ENCODE measurements at places on chromosomes 16 and 17.

GRCh38 chr17:69406941-69407340 lies 7.6 kb upstream of the MAP2K6 start:
- no peak for DNase-seq

GRCh38 chr17:42520540-42520951 lies 15.5 kb upstream of the NAGLU start:
- DNase-seq, result no peak

- no peak for DNase-seq
These were observed 247.8 kb downstream of the XYLT1 start for GRCh38 chr16:17222871-17223401.

GRCh38 chr16:78474762-78475161 lies 375.3 kb downstream of the WWOX start:
- DNase-seq, result no peak

DNA sequence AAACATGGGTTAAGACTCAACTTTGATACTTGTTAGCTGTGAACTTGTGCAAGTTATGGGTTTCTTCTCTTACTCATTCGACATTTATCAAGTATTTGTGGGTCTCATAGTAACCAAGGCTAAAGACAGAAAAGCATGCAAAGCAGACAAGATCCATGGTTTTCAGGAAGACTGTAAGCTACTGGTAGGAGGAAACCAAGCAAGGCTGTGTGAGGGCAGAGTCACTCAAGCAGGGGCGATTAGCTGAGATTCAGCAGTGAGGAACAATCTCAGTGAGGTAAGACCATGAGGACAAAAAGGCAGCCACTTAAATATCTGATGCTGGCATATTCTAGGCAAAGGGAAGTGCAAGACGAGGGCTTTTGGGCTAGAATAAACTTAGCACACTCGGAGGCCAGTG lies 29.5 kb downstream of the MBTD1 start:
- peak; percentile 41 for DNase-seq

DNA sequence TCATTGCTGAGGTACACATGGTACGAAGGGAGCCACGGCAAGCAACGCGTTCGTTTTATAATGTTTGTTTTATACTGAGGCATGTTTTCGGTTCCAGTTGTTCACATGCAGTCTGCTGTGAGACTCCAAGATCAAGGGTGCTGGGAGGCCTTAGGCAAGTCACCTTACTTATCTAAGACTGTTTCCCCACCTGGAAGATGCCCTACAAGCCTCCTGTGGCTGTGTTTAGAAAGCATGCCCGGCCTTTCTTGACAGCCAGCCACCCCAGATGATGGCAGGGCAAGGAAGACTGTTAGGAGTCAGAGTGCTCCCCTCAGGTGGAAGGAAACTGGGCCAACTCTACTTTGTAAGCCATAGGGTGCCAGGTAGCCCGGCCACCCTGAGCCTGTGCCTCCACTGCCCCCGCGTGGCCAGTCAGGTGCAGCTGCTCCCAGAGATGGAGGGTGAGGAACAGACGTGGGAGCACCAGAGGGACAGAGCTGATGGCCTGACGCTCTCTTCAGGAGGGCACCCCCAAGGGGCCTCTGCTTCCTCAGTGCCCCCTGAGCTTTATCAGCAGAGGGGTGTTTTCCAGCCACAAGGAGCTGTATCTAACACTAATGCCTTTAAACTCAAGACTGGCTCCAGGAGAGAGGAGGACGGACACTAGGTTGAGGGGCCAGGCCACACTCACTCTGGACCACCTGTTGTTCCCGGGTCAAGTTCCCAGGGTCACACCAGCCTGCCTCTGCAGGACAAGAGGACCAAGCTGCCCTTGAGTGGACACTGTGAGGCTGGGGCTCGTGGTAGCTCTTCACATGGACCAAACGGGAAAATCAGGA lies 5.4 kb downstream of the NAT9 start:
- DNase-seq, result no peak

GRCh38 chr17:53630115-53630514 lies 192.6 kb upstream of the KIF2B start:
- no peak for DNase-seq

GRCh38 chr17:49995055-49995738 lies at the start of gene DLX3:
DLX3 (minus strand) TSS chr17:49995224; CDS start chr17:49994998, 226 bp downstream.
- peak; percentile 27 for DNase-seq

DNA sequence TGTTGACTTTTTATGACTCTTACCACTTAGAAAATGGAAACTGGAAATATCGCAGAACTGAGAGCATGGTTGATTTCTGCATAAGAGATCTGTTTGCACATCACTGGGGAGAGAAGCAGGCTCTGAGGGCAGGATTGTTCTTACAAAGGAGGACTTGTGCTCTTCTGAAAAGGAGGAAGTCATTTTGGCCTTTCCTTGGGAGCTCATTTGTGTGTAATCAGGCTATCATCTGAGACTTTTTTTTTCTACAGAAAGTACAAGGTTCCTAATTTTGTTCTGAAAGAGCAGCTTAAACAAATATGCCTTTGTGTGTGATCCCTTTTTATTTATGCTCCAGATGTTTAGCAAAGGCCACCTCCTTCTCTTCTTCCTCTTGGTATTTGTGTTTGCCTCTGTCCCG lies 145.7 kb upstream of the CACNG5 start:
- DNase-seq, result no peak

- DNase-seq, result no peak
These were observed 28.2 kb downstream of the B9D1 start for GRCh38 chr17:19334331-19334730.

- DNase-seq, result no peak
These were observed 154.0 kb upstream of the HSBP1 start for GRCh38 chr16:83653785-83654184.

- DNase-seq, result no peak
These were observed at the start of gene TGFB1I1 for GRCh38 chr16:31471875-31472708. TGFB1I1 (plus strand) TSS chr16:31472152; CDS start chr16:31472189, 37 bp downstream.

- DNase-seq, result no peak
These were observed 303.8 kb downstream of the HS3ST3B1 start for GRCh38 chr17:14604591-14605266.

GRCh38 chr16:27720731-27721530 lies 171.0 kb downstream of the KATNIP start:
- DNase-seq, result no peak

- DNase-seq, result no peak
These were observed 8.1 kb upstream of the EPX start for GRCh38 chr17:58184308-58184985.

- DNase-seq, result peak; percentile 9
These were observed 107.4 kb upstream of the CDH11 start for GRCh38 chr16:65229191-65229662.

DNA sequence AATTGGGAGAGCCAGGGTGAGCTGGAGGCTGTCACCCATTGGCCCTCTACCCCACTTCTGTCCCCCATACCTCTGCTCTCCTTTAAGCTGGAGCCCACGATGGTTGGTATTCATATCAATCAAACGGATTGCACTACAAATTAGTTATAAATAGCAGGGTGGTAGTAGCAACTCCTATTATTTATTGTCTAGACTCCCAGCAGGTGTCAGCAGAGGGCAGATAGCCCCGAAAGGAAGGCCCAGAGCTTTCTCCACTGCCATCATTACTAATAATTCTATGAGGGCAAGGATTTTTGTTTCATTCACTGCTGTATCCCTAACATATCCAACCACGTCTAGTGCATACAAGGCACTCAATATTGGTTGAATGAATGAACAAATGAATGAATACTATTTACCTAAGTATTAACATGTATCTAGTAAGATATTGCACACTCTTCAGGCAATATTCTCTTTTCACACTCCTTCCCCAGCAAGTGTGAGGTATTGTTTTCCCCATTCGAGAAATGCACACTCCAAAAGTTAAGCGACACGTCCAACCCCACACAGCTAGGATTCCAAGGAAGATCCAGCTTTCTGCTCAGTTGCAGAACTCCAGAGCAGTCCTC lies 6.3 kb downstream of the C17orf50 start:
- DNase-seq, result no peak

DNA sequence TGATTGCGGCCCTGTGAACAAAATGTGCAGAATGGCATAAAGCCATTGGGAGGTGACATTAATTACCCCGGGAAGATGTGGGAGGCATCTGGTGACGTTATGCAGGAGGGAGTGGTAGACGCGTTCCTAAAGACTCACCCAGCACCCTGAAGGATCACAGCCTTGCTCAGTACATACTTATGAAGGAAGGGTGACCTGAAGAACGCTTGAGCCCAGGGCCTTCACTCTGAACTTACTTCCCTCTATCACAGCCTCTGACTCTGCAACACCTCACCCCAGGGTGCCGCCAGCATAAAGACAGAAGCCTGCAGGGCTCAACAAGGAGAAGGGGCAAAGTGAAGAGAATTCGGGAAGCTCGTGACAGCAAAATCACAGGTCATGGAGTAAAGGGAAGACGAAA lies 9.4 kb downstream of the MFSD6L start:
- DNase-seq, result no peak

GRCh38 chr16:10923146-10923649 lies 19.1 kb downstream of the DEXI start:
- no peak for DNase-seq

DNA sequence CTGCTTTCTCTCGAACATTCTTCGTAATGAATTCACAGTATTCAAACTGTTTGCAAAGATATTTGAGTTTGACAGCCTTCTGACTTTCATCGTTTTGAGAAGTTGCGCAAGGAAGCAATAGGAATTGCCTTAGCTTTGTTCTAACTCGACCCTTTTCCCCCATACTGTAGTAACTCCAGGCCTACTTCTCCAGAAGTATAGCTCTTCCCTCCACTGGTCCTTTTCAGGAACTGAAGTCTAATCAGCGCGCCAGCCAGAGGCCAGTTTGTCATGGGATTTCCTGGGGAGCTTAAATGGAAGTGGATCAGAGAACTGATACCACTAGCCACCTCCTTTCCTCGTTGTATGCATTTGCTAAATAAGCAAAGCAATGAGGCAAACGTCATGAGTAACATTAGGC lies 27.9 kb downstream of the CDR2 start:
- no peak for DNase-seq

GRCh38 chr17:7573324-7574080 lies 5.9 kb upstream of the CD68 start:
- DNase-seq, result no peak

DNA sequence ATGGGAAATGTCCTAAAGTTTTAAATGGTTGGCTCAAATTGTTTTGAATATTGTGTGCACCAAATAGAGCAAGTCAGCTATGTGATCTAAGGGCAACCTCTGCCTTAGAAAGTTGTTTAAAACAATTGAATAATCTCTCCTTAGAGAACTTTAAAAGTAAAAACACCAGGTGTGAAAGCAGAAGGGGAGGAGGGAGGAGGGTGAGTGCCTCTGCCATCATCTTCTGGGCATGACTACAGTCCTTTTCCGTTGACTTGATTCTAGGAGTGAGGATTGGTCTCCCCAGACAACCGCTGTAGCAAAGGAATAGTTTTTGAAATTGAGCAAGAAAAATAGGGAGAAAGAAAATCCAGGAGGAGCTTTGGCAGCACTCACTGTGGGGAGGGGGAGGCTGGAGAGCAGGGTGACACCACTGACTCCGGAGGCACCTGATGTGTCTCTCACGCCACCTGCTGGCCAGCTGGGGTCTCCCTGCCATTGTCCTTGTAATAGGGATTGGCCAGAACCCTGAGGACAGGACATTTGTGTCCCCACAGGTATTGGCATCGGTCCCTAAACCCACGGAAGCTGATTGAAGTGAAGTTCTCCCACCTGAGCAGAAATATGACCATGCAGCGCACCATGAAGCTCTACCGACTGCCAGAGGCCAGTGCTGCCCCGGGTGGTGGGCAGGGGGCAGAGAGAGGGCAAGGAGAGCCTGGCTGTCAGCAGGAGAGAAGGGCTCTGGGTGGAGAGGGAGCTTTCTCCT lies 33.3 kb downstream of the PLCD3 start:
- DNase-seq, result no peak

- DNase-seq, result no peak
These were observed 237.1 kb downstream of the SHISA9 start for GRCh38 chr16:13138528-13138927.

GRCh38 chr16:8476824-8477223 lies 113.5 kb downstream of the TMEM114 start:
- no peak for DNase-seq

DNA sequence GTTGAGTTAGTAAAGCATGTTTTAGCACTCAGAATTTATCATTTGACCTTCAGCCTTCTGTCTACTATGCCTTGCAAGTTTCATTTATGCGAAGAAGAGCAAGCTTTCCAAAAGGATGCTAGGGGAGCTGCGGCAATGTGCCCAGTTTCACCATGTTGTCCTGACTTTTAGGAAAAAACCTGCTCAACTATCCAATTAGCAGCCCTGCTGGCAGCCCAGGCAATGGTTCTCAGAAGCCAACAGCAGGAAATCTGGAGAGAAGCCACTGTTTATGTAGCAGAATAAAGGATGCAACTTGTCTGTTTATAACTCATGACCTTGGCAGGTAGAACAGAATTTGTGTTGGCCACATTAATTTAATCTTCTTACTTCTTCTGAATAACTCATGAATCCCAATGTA lies 230.8 kb downstream of the ABCC12 start:
- no peak for DNase-seq

DNA sequence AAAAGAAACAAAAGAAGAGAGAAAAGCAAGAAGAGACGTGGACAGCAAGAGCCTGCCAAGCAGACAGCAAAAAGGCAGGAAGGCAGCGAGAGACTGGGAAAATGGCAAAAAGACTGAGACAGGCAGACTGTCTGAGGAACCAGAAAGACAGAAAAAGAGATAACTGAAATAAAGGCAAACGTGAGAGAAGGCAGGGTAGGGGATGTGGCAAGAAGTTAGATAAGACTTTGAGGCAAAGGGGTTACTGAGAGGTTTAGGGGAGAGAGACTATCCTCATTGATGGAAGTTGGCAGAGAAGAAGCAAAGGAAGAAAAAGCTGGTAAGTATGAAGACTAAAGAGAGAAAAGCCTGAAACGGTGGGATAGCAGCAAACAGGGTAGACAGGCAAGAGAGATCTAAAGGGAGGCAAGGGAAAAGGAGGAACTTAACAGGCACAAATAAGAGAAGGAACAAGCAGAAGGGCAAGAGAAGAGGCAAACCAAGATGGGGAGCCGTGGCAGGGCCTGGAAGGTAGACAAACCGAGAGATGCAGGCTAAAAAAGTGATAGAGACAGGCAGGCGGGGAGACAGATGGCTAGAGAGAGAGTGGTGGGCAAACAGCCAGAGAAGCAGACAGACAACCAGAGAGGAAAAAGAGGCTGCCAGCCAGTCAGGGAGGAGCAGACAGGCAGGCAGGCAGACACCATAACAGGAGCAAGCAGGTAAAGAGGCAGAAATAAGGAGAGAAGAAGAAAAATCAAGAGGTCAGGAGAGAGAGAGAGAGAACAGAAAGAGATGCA lies 7.1 kb upstream of the CHD3 start:
- no peak for DNase-seq

GRCh38 chr16:57184887-57185445 lies 873 bp downstream of the PSME3IP1 start:
- no peak for DNase-seq

GRCh38 chr16:51638339-51639135 lies 487.5 kb upstream of the SALL1 start:
- no peak for DNase-seq

GRCh38 chr16:14672403-14672971 lies 21.6 kb downstream of the PLA2G10 start:
- DNase-seq, result no peak

DNA sequence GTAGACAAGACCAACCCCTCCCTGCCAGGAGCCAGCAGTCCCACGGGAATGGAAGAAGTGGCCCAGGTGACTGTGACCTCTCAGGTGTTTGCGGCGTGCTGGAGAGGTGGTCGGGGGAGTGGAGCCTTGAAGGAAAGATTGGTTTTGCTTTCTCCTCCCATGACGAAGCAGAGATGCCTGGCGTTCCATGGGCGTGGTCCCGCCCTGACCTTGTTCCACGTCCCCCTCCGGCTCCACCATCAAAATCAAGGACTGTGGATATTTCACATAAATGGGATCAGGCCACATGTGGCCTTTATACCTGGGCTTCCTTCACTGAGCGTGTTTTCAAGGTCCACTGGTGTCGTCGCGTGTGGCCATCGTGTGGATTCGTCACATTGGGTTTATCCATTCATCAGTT lies 270.6 kb upstream of the TNRC6C start:
- DNase-seq, result no peak

All from GM04503 (cell line).